ENCODE measurements at places on chromosomes 16 and 17.

- no peak for DNase-seq
Observed at GRCh38 chr17:73309727-73310596, 1.8 kb downstream of the CDC42EP4 start.

DNA sequence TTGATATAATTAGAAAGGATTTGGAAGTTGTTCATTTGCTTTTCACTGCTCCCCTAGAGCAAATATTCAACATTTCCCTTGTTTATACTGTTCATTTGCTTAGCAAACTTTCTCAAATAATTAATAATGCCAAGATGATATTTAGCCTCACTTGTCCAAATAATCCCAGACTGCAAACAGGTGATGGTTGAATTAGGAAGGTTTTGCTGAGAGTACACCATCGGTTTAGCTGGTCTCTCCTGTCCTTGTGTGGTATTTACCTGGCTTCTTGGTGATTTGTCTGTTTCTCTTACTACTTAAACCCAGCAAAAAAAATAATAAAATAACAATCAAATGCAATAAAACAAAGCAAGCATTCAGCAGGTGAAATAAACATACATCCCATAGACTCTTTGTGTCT, 6.5 kb downstream of the KATNIP start:
- DNase-seq = no peak

DNA sequence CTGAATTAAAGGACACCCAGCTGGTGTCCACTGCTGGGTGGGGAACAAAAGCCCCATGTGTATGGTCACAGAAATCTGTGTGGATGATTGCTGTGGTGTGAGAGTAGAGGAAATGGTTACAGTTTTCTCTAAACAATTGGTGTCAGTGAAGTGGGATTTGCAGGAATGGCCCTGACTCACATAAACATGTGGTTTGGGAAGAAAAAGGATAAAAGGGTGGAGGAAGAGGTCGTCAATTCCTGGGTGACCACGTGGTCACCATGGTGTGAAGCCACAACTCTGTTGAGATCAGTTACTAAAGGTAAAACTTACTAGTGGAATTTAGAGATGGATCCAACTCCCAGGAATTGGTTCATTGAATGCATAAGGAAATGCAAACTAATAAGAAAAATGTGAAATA, 3.6 kb upstream of the TUBG2 start:
- no peak for DNase-seq

DNA sequence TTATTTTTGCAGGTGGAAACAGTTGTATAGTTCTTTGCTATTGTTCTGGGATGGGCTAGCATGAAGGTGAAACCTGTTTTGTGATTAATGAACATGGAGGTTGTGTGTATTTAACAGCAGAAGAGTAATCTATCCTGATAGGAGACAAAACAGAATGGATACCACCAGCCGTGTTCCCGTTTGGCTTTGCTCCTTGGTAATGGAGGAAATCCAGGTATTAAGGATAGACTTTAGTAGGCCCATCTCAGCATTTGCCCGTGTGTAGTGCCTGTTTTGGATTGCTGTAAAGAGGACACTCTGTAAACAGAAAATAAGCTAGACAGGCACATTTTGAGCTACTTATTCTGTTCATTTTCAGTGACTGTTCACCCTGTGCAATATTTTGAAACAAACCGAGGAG, 215.1 kb downstream of the RBFOX1 start:
- DNase-seq = no peak

DNA sequence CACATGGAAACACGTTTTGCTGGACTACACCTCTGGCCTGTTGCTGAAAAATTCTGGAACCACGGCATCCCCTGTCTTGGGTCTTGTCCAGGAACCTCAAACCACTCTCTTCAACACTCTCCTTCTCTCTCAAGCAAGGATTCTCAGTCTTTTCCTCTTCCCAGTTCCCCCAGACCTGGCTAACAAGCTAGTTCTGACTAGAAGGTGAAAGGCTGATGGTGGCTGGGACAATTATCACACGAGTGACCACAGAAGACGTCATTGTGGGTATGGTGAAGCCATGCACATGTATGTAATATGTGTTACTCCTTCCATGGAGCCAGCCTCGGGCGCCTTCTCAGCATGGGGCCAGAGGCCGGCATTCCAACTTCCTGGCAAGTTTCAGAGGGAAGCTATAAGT, 123.0 kb downstream of the CDYL2 start:
- DNase-seq = no peak

DNA sequence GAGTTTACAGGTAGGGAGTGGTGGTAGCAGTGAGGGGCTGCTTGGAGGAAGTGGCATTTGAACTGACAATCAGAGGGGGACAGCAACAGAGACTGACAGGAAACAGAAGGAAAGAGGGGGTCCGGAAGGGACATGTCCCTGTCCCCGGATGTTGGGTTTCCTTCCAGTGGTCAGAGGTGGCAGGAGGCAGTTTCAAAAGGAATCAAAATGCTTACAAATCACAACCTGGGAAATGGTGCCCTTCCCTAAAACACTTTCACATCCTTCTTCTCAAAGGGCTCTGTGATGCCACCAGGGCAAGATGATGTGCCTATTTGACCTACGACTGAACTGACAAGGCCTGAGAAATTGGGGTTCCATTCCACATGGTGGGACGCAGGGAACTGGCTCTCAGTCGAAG, 19.7 kb downstream of the ADGRG1 start:
- DNase-seq = no peak

DNA sequence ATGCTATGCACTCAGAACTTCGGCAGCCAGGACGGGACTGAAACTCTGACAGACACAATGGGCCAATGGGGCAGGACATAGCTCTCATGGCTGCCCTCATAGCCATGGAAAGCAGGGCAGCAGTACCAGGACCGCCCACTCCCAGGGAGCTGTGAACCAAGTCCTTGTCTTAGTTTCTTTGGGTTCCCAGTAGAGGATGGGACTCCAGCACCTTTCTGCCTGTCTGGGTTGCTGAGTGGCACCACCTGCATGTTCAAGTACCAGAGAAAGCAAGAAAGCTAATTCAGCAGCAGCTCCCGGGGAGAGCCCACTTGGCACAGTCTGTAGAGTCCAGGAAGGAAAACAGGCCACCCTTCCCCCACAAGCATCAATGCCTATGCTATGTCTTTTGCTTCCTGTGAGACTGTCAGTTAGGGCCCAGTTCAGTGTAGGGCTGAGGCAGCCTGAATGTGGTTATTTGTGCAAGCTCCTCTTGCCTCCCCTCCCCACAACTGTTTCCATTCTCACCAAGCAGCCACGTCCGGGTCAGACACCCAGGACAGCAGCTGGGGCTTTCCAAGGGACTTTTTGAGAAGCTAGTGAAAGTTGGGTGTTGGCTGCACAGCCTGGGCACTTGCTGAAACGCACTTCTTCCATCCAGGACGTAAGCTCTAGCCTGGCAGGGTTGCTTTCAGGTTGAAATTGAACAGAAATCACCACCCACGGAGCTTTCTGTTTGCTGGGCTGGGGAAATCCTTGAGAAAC, 7.8 kb downstream of the SUPT4H1 start:
- peak; percentile 49 for DNase-seq

GRCh38 chr17:61875285-61875684, 12.0 kb upstream of the BRIP1 start:
- DNase-seq = no peak

DNA sequence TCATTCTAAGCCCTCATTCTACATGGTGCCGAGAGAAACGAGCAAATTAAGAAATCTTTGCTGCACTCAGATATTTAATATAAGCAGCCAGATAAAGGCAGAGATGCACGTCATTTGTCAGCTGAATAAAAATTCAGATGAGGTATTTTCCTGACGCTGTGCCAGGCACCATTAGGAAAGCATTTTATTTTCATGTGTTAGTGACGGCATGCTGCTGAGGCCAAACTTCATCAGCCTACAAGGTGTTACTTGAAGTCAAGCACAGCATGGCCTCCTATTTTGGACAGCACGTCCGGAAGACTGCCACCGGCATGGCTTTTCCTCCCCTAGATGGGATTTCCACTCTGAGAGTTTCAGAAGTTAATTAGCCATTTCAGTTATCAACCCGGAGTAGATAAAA, 70.3 kb downstream of the IRX3 start:
- no peak for DNase-seq

GRCh38 chr17:45874151-45874550, 20.2 kb upstream of the MAPT start:
- no peak for DNase-seq

DNA sequence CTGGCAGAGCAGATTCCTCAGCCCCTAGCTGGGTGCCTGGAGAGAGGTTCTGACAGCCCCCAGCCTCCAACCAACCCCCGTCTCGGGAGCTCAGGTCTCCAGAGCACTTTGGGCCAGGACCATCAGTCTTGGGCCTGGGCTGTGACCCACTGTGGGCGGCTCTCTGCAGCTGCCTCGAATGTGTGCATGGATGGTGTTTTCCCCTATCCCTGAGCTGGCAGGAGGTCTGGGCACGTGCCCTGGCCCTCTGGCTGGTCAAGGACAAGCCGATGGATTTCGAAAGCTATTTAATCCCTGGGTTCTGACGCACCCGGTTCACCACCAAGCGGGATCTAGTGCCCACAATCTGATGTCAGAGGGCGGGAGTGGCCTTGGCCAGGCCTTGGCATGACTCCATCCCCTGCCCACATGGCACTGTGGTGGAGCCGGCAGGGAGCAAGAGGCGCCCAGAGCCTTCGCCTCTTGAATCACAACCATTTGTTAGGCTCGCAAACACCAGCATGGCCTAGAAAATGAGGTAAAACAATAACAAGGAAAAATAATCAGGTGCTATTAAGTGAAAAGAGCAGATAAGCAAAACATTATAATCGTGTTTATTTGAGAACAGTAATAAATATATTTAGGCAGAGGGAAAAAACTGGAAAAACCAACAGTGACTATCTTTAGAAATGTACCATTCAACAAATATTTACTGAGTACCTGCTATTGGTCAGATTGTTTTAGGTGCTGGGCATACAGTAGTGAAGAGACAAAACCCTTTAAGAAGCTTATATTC, 69.3 kb upstream of the TOB1 start:
- no peak for DNase-seq

- DNase-seq = no peak
Observed at GRCh38 chr16:59161679-59162078, 427.6 kb upstream of the GOT2 start.

DNA sequence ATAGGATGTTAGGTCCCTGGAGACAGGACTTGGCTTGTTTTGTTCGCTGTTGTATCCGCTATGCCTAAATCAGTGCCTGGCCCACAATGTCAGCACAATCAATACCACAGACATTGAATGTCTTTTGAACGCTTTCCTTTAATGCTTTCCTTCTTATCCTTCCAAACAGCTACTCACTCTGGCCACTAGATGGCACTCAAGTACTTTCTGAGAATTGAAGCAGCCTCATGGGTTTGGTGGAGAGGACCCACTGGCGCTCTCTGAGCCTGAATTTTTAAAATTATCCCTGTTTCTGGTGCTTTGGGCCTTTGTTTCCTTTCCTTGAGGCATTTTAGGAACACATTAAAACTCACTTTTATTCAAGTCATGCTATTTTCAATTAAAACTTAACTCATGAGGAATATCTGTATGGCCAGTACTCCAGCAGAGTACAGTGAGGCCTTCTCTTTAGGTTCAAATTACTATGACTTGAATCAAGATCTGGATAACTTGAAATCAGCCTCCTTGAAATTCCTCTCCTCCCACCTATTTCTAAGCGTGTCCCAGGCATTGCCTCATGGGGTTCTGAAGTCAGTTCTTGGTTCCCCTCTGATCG, 3.2 kb upstream of the NLRP1 start:
- no peak for DNase-seq

- DNase-seq = no peak
Observed at GRCh38 chr17:48841395-48841831, 10.6 kb downstream of the CALCOCO2 start.

DNA sequence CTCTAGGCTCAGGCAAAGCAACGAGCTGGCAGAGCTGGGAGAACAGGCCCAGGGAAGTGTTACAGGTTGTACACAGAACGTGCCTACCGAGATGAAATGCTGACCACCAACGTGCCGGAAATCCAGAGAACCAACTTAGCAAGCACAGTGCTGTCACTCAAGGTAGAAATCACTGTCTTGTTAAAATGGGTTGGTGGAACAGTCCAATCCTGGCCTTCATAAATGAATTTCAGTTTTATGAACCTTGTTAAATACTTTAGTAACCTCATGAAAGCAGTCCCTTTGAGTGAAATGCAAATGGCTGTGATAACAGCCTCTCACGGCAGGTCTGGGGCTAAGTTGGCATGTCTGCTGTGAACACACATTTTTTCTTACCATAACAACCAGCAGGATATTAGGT, 29.0 kb downstream of the ETV4 start:
- DNase-seq = no peak

DNA sequence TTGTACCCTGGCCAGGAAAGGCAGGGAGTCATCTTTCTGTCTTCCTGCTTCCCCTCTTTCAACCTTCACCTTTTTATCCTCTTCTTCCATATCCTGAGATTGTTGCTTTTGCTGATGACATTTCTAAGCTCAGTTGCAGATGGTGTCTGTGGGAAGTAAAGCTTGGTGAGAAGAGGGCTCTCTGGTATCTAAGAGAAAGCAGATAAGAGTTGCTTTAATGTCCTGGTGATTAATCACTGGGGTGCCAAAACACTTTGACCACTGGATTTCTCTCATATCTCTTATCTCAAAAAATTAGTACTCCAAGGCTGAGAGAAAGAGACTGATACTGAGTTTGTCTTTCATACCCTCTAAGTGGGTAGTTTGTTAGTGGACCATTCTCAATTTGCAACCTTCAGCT, 71.3 kb downstream of the NEUROD2 start:
- DNase-seq = no peak

DNA sequence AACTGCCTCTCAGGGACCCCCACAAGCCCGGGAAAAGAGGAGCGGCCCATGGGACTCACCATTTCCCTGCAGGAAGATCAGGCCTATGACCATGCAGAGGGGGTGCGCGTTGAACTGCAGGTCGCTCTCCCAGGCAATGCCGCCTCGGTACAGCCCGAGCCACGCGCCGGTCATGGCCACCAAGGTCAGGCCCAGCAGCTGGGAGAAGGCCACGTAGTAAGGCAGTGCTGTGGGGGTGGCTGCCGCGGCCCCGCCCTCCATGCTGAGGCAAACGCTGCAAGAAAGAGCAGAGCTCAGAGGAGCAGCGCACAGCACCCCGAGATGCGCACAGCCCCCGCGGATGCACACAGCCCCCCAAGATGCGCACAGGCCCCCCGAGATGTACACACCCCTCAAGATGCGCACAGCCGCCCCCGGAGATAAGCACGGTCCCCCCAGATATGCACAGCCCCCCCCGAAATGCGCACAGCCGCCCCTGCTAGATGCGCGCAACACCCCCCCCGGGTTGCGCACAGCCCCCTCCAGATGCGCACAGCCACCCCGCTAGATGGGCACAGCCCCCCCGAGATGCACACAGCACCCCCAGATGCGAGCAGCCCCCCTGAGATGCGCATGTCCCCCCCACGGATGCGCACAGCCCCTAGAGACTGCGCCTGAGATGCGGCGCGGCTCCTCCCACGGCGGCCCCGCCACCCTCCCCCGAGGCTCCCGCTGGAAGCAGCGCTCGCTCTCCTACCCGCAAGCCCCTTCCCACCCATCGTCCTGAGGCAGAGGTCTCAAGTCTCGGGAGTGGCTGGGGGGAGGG, 8.6 kb downstream of the CYB561 start:
- DNase-seq = no peak

- DNase-seq = no peak
Observed at GRCh38 chr16:17377360-17378324, 93.1 kb downstream of the XYLT1 start.
